ENCODE measurements at places on chromosomes 13 and 19.

GRCh38 chr13:109821103-109821502, 34.7 kb upstream of the IRS2 start:
- DNase-seq = no peak

- DNase-seq = no peak
Observed at GRCh38 chr13:90787007-90787406, 560.5 kb upstream of the MIR17HG start.

GRCh38 chr13:77335543-77335942, 8.6 kb upstream of the MYCBP2 start:
- no peak for DNase-seq

DNA sequence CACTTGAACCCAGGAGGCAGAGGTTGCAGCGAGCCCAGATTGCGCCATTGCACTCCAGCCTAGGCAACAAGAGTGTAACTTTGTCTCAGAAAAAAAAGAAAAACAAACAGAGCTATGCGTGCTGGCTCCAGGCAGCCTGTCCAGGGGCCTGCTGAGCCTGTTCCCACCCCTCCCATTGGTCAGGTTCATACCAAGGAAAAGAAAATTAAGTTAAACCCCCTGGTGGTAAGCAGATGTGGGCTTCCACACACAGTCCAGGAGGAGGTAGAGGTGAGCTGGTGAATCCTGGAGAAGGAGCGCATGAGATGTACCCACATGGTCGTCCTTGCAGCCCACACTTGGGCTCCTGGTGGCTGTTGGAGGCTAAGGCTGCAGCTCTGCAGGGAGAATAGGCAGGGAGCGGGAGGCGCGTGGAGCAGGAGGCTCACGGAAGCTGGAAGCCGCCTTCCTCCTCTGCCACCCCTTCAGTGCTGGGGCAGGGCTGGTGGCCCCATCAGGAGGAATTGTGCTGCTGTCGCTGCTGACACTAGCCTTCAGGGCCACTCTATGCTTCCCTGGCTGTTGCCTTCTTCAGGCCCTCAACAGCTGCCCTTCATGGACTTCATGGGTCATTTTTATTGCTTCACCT, 10.5 kb upstream of the CHAMP1 start:
- no peak for DNase-seq

GRCh38 chr13:30051531-30052060, 201.2 kb upstream of the UBL3 start:
- DNase-seq = no peak

DNA sequence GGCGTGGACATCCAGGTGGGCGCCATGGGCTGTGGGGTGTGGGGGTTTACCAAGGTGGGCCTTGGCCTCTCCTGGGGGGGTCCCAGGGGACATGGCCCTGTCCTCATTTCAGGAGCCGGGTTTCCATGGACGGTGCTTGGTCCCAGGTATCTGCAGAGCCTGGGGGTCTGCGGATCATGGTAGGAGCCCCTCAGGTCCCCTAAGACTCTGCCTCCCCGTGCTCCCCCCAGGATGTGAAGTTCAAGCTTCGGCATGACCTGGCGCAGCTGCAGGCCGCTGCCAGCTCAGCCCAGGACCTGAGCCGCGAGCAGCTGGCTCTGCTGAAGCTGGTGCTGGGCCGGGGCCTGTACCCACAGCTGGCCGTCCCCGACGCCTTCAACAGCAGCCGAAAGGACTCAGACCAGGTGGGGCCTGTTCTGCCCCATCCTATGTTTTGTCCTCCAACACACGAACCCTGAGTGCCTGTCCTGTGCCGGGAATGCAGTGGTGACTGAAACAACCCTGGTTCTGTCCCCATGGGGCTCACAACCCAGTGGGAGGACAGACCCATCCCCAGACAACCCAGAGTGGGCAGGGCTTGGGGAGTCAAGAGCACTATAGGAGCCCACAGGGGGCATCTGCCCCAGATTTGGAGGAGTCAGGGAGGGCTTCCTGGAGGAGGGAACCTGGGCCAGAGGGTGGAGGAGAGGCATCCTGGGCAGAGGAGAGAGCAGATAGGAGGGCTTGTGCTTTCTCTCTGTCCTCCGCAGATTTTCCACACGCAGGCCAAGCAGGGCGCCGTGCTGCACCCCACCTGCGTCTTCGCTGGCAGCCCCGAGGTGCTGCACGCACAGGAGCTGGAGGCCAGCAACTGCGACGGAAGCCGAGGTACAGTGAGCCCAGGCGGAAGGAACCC, 26.8 kb downstream of the DHX34 start:
- no peak for DNase-seq

- peak; percentile 87 for DNase-seq
Observed at GRCh38 chr13:41668130-41668757, 210.9 kb downstream of the RGCC start.

DNA sequence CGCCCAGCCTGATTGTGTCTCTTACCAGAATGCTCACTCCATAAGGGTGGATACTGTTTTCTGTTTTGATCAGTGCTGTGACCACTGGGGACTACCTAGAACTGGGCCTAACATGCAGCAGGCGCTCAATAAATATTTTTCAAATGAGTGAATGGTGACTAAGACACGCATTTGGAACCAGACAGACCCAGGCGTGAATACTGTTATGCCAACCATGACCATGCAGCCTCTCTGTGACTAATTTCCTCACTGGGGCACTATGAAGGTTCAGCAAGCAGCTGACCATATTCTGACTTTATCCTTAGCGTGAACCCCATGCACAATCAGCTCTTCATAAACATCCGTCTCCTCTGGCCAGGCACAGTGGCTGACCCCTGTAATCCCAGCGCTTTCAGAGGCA, 13.0 kb upstream of the SPC24 start:
- DNase-seq = no peak

DNA sequence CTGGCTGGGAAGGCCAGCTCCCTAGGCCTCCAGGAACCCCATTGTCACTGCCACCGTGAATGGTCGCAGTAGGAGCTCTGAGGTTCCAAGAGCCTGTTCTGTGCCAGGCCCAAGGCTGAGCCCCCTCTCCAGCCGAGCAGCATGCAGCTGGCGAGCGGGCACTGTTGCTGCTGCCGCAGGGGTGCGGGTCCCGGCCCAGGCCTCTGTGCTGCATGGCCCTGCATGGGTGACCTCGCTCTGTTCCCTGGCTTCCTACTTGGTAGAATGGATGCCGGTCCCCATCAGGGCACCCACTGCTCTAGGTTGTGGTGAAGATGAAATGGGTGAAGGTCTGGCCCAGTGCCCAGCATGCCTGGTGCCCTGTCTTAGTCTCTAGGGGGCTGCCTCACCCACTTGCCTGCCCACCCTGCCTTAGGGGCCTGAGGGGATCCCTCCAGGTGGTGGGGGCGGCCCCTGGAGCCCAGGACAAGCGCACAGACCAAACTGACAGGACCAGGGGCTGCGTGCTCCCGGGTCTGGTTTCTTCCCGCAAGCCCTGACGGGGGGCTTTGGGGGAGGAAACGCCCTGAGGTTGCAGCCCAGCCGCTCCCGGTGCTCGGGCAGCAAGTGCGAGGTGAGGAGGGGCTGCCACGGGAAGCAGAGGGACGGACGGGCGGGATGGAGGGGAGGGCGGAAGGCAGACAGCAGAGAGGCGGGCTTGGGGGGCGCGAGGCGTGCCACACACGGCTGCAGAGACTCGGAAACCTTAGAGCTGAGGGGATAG, 8.7 kb upstream of the UQCR11 start:
- DNase-seq = no peak

DNA sequence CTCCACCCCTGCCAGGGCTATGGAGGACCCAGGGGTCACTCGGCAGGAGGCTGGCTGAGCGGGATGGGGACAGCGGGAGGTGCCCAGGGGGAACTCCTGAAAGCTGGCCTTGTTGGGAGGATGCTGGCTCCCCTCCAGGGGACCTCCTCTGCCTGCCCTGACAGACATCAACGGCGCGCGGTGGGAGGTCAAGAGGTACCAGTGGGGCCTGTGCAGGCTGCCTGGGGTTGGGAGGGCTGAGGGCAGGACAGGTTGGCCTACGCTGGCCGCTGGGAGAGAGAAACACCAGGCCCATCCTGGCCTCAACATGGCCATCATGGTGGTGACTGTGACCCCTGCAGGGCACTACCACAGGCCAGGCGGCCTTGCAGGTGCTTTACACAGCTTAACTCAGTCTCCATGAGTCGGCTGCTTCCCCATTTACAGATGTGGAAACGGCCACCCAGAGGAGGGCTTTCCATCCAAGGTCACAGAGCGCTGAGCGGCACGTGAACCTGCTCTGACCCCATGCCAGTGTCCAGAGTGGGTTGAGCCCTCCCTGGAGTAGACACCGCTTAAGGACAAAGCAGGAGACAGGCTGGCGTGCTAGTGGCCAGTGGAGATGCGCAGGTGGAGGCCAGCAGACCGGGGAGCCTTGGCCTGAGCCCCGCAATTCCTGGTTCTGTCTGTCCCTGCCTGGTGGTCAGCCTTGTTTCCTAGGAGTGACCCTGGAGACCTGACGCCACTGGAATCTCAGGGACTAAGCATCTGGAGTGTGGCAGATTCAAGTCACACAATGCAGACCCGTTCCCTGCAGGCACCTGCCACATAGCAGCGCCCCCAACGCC, 27.6 kb downstream of the CEBPG start:
- no peak for DNase-seq

- no peak for DNase-seq
Observed at GRCh38 chr13:98450539-98451111, 126.3 kb downstream of the STK24 start.

- no peak for DNase-seq
Observed at GRCh38 chr13:36207672-36208071, 6.7 kb downstream of the SOHLH2 start.

DNA sequence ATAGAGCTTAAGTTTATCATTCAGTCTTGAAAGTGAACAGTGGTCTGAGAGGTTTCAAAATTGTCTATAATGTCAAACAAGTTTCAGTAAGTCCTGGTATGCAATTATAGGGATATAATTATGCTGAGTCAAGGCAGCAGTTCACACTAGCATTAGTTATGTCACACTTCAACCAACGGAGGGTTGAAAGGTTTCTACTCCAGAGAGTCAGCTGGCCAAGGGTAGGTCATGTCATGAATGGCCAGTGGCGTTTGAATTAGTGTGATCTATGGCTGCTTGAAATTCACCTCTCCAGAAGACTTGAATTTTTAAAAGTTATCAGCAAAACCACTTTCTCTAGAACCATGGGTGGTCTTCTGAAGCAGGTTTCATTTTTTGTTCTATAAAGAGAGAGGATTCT, 108.6 kb downstream of the TNFRSF19 start:
- DNase-seq = no peak

- no peak for DNase-seq
Observed at GRCh38 chr19:48718711-48719231, 754 bp downstream of the MAMSTR start.

DNA sequence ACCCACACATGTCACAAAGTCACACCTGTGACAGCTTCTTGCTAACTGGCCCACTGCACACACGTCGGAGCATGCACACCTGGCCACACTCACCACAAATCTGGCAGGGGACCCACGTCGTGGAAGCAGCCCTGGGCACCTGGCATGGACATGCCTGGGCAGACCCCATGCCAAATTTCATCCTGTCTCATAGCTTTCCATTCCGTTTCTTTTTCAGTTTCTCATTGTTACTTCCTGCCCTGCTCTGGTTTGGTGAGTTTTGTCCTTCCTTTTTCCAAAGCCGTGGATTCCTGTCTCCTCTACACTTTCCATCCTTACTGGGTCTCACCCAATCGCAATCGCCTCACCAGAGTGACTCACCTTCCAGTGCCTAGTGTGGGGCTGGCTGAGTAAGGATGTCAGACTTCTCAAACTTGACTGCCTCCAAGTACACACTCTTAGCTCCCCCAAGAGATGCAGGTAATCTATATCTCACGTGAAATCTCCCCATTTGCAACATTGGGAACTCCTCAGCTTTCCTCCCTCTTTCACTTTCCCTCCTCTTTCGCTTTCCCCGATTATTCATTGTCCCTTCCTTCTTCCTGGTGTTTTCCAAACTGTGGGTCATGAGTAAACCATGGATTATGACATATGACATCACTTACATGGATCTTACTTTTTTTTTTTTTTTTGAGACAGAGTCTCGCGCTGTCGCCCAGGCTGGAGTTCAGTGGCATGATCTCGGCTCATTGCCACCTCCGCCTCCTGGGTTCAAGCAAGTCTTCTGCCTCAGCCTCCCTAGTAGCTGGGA, 1.6 kb upstream of the BBC3 start:
- no peak for DNase-seq

GRCh38 chr13:25032160-25032559, 63.8 kb upstream of the PABPC3 start:
- DNase-seq = no peak

- no peak for DNase-seq
Observed at GRCh38 chr13:96539791-96540190, 449.9 kb downstream of the HS6ST3 start.

DNA sequence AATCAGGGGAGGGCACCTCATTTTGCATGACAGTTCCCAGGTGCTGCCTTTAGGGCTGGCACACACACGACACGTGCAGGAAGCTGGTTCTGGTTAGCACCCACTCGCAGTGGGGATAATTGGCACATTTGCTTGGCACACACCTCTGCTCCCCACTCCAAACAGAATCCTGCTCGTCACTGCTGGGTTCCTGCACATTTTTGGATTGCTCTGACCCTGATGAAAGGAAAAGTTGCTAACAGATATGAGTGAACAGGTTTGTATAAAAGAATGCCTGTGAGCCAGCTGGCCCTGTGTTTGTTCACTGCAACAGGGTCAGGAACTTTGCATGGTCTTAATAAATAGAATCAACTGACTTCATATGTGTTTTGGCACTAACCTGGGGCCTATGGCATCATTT, 1500.4 kb downstream of the EFNB2 start:
- peak; percentile 96 for DNase-seq

GRCh38 chr13:110109910-110110309, 197.0 kb downstream of the COL4A1 start:
- DNase-seq = no peak

DNA sequence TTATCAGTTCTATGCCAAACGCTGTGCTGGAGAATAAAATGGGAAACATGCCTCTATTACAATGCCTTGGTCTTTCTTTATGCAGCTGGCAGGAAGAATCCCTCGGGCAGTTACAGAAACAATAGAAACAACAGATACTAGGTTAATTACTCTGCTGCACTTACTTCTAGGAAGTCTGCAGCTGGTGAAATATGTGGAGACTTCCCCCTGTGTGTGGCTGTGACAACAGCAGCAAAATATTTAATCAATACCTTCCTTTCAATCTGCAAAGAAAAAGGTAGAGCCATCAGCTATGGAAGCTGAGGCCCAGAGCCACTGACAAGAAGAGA, 9.9 kb downstream of the STOML3 start:
- no peak for DNase-seq

- DNase-seq = no peak
Observed at GRCh38 chr13:112056284-112056727, 10.6 kb upstream of the SOX1 start.

DNA sequence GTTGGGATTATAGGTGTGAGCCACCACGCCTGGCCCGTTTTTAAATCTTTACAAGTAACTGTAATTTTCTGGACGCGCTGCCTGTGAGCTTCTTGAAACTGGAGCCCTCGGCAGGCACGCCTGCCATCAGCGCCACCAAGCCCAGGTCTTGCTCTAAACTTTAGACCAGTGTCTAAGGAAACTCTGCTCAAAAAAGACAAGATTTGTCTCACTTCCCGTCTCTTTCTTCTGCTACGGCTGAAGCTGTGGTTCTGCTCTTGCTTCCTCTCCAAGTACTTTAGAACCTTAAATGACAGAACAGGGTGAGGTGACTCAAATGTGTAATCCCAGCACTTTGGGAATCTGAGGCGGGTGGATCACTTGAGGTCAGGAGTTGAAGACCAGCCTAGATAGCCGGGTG, 24.9 kb downstream of the RCN3 start:
- no peak for DNase-seq

- no peak for DNase-seq
Observed at GRCh38 chr13:85650613-85651012, 148.6 kb downstream of the SLITRK6 start.

GRCh38 chr19:15178629-15179308, 22.0 kb downstream of the NOTCH3 start:
- DNase-seq = no peak
